Stimulated activated naive CD8-positive, alpha-beta T cell treated with anti-CD3 and anti-CD28 coated beads, Interleukin-15, amount 100 ng/mL, for 72 hours (primary cell): ENCODE measurements at places on chromosomes 2 and 18.

- DNase-seq = no peak
These were observed 75.7 kb downstream of the MYO5B start for GRCh38 chr18:50119296-50119695.

DNA sequence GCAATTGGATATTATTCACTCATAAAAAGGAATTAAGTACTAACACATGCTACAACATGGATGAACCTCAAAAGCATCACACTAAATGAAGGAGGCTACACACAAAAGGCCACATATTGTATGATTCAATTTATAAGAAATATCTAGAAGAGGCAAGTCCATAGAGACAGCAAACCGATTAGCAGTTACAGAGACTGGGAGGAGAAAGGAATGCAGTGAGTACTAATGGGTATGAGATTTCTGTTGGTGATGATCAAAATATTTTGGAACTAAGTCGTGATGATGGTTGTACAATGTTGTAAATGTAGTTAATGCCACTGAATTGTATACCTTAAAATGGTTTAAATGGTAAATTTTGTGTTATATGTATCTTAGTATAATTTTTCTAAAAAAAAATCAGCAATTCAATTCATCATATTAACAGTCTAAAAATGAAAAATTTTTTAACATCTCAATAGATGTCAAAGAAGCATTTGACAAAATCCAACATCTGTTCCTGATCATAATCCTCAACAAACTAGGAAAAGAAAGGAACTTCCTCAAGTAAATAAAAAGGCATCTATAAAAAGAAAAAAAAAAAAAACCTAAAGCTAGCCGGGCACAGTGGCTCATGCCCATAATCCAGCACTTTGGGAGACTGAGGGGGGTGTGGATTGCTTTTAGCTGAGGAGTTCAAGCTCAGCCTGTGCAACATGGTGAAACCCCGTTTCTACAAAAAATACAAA lies 98.1 kb downstream of the TGIF1 start:
- no peak for DNase-seq

GRCh38 chr2:12303181-12304030 lies 413.3 kb upstream of the TRIB2 start:
- DNase-seq = no peak

GRCh38 chr2:224157655-224158054 lies 118.6 kb upstream of the SERPINE2 start:
- no peak for DNase-seq

DNA sequence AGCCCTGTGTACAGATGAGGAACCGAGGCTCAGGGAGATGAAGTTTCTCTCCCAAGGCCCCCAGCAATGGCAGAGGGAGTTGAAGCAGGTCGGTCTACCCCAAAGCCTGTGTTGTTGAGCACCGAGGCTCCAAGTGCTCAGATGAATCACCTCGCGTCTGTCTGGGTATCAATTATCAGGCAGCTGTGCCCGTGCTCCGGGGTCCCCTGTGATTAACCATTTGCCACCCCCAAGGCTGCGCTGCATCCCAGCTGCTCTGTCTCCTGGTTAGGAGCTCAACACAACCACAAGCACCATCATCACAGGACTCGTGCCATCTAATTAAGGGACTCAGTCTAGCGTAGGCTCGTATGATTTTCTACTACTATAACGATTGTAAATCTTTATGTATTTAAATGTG lies 27.1 kb downstream of the LIPG start:
- no peak for DNase-seq

- no peak for DNase-seq
These were observed 112.4 kb downstream of the MIB1 start for GRCh38 chr18:21853016-21853415.

- no peak for DNase-seq
These were observed 393.3 kb upstream of the CYRIA start for GRCh38 chr2:17058772-17059402.

DNA sequence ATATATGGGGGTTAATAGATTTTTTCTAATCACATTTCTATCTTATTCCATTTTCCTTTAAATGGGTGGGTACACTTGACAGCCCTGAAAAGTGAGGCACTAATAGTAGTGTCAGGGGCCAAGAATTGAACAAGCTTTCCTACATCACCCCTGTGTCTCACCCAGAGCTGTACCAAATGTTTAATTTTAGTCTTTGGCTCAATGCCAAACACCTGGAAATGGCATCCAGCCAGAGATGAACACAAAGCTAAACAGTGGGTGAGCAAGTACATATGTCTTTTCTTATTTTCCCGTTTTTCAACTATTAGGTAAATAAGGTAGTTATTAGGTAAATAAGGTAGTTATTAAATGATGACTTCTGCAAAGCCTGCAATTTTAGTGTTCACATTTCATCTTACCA lies 276.3 kb upstream of the ERBB4 start:
- DNase-seq = no peak

- DNase-seq = no peak
These were observed 101.1 kb upstream of the CCDC85A start for GRCh38 chr2:56082665-56083064.

DNA sequence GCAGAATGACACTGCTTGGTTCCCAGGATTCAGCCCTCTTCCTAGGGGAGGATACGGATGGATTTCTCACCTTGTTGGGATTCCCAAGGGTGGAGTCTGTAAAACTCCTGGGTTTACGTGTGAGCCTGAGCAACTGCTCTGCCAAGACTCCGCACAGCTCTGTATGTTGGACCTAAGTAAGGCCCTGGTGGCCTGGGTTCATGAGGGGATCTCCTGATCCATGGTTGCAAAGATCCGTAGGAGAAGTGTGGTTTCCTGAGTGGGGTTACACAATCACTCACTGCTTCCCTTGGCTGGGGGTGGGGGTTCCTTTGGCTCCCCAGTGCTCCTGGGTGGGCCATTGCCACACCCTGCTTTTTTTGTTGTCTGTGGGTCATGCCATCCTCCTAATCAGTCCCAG lies 37.7 kb downstream of the ANKRD12 start:
- no peak for DNase-seq
